ENCODE measurements at places on chromosomes 6 and 20.

DNA sequence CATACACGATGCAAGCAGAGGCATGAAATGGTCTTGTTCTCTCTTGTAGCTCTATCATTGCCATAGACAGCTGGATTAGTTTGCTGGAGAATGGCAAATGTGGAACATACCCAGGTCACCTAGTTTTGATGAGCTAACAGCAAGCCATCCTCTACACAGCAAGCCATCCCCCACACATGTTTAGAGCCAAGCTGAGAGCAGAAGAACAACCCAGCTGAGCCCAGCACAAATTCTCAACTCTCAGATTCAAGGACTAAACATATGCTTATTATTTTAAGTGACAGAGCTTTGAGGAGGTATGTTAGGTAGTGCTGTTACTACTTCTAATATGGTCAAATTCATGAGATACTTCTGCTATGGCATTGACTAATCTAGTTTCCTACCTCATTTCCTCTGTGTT is 230.3 kb downstream of the OTOR start:
- no peak for DNase-seq

GRCh38 chr6:53239526-53239925 is 90.9 kb upstream of the GCM1 start:
- no peak for DNase-seq

GRCh38 chr6:137570393-137570792 is 76.2 kb upstream of the OLIG3 start:
- DNase-seq = no peak

GRCh38 chr6:46370622-46371021 is 120.6 kb downstream of the RCAN2 start:
- no peak for DNase-seq

DNA sequence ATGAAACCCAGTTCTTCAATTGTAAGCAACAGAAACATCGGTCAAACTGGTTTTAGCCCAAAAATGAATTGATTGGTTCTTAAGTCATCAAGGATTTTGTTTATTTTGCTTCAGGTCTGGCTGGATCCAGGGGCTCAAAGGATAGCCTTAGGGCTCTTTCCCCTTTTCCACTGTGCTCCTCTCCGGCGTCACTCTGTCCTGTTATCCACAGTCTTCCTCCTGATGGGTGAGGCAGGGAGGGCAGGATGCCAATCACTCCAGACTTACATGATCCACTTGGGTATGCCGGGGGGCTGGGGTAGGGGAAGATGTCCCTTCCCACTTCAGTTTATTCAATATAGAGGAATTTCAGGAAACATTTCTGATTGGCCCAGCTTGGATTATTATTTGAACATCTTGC is 40.0 kb downstream of the PLAGL2 start:
- DNase-seq = no peak

DNA sequence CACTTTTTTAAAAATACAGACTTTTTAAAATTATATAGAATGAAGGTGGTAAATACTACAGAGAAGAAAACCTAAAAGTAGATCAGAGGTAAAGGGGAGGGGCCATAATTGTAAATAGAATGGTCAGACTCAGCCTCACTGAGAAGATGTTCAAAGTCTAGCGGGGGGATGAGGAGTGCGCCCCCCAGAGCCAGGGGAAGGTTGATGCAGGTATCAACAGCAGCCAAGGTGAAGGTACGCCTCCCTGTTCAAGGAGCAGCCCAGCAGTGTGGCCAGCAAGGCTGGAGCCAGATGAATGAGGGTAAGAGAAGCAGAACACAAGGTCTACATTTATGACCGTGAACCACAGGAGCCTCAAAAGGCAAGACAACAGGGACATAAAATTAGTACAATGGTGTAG is 204.1 kb downstream of the PTPRT start:
- no peak for DNase-seq

- no peak for DNase-seq
Observed at GRCh38 chr6:45702849-45703739, 312.6 kb downstream of the CLIC5 start.

- DNase-seq = no peak
Observed at GRCh38 chr6:152008779-152009178, 201.3 kb downstream of the ESR1 start.

DNA sequence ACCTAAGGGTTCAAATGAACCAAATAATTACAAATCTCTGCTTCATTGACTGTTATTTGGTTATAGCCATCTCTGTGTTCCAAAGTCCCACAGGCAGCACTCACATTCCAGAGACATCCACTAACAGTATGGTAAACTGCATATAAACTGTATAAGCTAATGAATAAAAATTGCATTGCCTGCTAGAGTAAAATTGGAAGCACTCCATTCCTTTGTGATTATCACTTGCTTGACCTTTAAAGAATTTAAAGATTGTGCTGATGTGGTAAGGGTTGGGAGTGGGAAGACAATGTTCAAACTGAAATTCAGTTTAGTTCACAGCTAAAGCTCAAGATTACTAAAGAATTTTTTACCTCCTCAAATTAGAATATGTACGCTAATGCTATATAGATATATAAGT is 31.0 kb upstream of the OSTM1 start:
- no peak for DNase-seq

GRCh38 chr6:166910601-166911000 is 45.7 kb downstream of the RNASET2 start:
- DNase-seq = no peak

GRCh38 chr6:110614586-110614985 is 138.2 kb upstream of the SLC22A16 start:
- no peak for DNase-seq

DNA sequence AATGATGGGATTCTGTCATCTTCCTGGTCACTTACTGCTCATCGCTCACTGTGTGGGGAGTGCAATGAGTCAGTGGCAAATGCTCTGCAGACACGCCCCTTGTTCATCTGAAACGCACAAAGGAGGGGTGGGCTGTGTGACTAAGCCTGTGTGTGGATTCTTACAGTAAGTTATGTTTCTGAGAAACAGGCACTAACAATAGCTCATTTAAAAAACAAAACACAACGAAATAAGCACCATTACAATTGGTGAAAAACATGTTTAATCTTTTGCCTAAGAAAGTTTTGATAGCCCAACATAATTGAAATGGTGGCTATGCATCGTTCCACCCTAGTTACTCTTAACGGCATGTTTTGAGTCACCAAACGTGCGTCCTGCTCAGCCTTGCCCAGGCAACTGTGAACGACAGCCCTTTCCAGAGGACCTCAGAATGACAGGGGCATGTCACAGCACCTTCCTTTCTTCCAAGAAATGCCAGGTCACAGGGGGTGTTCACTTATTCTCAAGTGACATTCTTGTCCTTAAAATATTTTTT is 118.4 kb upstream of the SGK1 start:
- no peak for DNase-seq

DNA sequence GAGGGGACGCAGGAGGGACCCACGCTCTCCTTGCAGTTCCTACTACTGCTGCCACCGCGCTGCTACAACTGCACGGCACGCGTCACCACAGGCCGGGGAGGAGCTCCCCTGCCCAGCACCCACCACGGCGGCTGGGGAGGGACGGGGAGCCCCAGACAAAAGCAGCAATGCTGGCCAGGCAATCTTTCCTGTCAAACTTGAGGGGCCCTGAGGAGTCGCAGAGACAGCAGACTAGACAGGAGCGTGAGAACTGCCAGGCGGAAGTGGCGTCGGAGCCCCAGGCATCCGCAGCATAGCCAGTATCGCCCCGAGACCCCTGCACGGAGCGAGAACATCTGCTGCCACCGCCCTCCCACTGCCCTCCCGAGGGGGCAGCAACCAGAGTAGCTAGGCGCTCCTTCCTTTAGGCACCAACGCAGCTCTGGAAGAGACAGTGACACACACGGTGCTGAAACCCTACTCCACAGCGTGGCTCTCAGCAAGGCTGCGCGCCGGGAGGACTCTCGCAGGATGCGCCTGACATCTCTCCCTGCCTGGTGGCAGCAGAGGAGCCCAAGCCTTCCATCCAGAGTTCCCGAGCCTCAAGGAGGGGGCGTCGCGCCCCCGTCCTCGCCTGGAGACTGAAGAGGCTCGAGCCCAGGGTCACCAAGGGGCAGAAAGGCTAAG is 2.2 kb downstream of the TAF4 start:
- no peak for DNase-seq

DNA sequence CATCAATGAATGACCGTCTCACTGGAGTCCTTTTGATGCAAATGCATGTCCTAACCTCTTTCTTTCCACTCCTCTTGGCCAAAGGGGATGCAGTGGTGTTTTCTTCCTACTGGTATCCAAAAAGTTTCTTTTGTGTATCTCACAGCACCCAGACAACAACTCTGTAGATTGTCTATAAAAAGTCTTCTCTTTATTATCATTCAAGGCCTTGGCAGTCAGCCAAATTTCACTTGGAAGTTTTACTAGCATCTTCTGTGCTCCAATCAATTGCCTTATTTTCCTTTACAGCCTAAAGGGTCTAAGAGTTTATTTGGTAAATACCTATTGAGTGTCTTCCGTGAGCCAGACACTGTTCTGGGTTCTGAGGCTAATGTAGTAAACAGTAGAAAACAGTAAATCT is 150.2 kb upstream of the RNF217 start:
- DNase-seq = no peak

DNA sequence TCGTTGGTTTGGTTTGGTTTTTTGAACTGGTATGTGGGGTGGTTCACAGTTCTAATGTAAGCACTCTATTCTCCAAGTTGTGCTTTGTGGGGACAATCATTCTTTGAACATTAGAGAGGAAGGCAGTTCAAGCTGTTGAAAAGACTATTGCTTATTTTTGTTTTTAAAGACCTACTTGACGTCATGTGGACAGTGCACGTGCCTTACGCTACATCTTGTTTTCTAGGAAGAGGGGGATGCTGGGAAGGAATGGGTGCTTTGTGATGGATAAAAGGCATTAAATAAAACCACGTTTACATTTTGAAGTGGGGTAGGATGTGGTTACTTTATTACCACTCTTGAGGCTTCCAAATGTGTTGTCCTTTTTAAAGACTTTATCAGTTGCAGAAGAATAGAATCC is 168.0 kb downstream of the ZMYND8 start:
- no peak for DNase-seq

- DNase-seq = no peak
Observed at GRCh38 chr6:148407372-148407771, 64.7 kb downstream of the SASH1 start.

DNA sequence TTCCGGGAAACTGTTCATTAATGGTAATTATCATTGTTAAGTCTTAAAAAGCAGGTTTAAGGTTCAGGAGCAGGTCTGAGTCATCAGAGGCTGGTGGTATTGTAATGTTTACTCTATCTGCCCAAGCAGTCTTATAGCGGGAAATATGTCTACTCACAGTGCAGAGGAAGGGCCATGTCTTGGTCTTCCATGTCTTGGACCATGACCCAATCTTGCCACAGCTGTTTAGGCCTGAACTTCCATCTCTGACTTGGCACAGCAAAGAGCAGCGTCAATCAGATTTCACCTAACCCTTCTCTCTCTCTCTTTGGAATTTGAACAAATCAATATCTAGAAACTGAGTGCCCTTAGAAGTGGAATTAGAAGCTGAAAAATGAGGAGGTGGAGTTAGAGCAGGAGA is 25.8 kb downstream of the SLC2A12 start:
- DNase-seq = no peak

- DNase-seq = no peak
Observed at GRCh38 chr20:41119614-41120561, 17.5 kb upstream of the PLCG1 start.

DNA sequence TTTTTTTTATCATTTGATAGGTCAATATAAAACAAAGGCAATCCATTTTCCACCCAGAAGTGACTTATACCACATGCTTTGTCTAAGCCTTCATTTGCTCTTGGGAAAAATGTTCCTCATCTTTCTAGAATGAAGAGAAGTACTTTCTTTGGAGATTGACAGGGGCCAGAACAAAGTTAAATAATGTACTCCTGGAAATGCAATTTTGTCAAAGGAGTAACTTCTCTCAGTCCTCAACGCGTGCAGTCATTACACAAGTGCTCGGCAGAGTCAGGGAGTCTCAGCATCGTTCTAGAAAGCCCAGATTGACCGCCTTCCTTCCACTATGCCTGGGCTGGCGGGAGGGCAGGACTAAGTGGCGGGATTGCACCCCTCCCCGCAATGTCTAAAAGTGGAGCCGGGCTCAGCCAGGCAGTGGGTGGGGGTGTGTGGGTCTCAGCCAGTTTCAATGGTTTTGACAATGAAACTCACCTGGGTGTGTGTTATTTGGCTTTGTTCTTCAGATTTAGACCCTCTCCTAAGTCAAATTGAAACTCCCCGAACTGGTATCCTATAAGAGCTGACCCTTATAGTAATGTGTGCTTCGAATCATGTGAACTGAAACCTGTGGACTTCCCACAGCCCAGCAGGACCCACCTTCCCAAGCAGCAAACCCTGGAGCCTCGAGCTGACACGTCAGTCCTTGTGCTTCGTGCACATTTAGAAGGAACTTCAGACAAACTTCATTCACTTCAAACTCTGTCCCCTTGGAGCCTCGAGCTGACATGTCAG is 63.2 kb upstream of the DUSP22 start:
- no peak for DNase-seq

DNA sequence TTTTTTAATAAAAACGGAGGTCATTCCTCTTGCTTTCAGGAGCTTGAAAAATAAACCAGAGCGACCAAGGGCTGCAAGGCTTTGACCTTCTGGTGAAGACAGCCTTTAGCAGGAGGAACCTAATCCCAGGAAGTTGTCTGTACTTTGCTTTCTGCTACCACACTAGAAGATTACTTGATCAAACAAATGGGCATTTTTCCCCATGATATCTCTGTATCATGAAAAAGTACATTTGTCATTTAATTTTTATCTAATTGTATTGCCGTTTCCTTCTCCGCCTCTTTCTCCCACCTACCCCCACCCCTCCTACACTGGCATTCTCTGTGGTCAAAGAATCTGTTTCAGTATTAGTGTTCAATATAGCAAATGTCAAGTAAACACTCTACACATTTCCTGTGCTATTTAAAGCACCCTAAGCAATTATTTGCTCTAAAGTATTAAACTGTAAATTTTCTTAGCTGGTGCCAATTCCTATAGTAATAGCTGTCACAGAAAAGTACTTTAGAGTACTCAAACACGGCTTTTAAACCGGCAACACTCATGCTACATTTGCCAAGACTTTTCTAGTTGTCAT is 29.7 kb downstream of the ATXN1 start:
- no peak for DNase-seq

- no peak for DNase-seq
Observed at GRCh38 chr6:158313989-158314388, 1.7 kb downstream of the TULP4 start.
